Right ventricle myocardium inferior (tissue), 1 donor: ENCODE measurements at places on chromosomes 13 and 19. TPM values are rescaled to one million over a fixed set of nuclear protein-coding genes. Genes with fewer than 3 reads are reported as not detected.

DNA sequence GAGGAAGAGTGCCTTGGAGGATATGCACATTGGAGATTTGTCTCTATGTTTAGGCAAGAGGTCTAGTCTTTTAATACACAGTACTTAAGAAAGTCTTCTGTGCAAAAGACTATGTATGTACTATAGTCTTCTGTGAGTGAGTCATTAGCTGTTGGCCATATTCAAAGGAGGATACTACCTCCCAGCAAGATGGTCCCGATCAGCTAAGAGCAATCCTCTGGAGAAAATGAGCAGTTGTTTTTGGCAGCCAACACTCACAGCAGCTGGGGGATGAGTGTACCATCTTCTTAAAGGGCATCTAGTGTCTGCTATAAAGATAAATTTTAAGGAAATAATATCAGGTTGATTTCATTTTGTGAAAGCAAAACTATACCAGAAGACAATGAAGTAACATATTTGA, 487.8 kb downstream of the KCTD12 start:
- DNase-seq, result no peak

- DNase-seq, result no peak
Observed at GRCh38 chr19:9848762-9849161, 13.6 kb downstream of the PIN1 start.

DNA sequence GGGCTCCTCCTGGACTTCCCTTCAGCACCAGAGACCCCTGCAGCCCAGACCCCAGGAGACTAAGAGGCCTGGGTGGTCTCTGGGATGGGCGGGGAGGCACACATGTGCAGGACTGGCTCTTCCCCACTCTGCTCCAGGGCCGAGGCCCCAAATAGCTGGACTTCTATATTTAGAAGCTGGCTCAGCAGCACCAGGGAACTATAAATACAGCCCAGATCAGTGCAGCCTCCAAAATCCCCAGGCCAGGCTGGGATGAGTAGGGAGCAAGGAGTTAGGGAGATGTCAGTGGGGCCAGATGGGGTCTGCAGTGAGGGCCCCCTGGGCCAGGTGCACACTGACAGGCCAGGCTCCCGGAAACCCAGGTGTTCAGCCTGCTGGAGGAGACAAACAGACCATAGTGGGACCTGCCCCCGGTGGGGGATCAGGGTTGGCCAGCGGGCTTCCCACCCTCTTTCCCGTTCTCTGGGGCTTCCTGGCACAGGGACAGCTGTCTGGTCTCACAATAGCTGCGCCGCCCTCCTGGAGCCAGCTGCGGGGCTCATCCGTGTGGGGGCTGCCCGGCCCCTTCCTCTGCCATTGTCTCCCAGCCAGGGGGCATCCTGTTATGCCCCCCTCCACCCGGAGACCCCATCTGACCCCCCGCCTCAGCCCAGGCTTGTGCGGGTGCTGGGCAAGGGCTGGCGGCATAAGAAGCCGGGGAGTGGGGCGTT, 5.5 kb upstream of the ADGRE5 start:
- DNase-seq, result peak; percentile 75

DNA sequence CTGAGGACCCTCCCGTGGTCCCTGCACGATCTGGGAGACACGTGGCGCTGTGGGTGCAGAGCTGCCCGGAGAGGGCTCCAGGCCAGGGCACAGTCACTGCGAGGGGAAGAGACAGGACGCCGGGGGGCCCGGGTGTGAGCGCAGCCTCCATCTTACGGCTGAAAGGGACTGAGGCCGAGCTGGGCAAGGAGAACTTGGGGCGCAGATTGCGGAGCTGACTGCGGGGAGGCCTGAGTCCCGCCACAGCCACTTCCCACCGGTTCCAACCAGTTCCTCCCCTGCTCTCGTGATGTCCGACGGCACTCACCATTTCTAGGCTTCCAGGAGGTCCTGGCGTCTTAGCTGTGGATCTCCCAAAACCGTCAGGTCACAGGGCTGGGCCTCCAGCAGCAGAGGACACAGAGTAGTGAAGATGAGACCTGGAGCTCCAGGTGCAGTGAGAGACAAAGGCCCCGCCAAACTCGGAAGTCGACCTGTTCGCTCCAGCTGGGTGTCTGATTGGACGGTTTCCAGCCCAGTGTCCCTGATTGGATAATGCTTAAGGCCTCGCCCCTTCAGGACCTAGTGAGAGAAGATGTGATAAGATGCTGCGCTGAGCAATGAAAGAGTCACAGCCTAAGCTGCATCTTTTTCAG, 4.8 kb upstream of the ZNF253 start:
- DNase-seq, result no peak

GRCh38 chr19:35165200-35166058, 10.9 kb downstream of the FXYD5 start:
- no peak for DNase-seq

PNMA8A gene
- total RNA-seq, result 7.6 TPM

DNA sequence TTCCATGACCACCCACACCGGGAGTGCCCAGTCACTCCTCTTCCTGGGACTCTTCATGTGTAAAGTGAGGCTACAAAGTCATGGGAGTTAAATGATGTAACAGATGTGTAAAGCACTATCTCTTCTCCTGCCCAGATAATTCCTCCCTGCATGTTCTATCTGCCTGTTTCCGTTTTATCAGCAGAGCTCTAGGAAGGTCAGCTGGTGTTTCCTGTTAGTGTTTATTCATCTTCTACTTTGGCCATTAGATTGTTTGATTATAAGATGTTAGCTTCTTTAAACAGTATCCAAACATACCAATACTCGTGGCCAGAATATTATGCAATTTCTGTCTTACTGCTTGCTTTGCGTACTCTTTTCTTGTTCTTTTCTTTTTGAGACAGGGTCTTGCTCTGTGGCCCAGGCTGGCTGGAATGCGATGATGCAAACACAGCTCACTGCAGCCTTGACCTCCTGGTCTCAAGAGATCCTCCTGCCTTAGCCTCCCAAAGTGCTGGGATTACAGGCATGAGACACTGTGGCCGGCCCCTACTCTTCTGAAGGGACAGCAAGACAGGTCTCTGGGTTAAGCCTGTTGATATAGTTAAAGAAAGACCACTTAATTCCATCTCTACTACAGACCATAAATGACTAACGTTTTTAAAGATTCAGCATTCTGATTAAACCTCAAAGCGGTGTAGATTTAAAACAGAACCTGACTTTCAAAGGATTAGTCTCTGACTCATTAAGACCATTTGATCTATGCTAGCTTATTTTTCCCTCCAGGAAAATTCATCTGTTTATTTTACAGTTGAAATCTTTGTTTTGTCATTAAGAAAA, 97.4 kb upstream of the AKAP11 start:
- DNase-seq, result no peak

CACNG6 gene
- not detected for total RNA-seq

- no peak for DNase-seq
Observed at GRCh38 chr13:79989217-79989661, 351.7 kb downstream of the SPRY2 start.
